SK-N-SH (cell line): ENCODE measurements at places on chromosomes 11 and 22.

GRCh38 chr11:87878373-87878825, 296.8 kb downstream of the RAB38 start:
- no peak for DNase-seq

DNA sequence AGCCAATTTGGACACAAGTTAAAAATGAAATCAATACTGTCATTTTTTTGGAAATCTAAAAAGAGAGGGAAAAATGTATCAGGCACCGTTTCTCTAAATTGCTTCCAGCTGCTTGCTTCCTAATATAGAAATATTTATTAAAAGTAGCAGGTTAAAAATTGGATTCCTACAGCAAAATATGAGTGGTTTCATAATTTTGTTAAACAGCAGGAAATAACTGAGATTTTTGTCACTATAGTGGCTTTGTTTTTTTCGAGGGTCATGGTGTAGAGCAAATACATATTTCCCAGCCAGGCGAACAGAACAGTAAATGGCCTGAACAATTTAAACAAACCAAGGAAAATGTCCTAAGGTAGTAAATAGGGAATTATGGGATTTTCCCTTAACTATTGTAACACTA, 159.7 kb downstream of the DDX10 start:
- no peak for DNase-seq

DNA sequence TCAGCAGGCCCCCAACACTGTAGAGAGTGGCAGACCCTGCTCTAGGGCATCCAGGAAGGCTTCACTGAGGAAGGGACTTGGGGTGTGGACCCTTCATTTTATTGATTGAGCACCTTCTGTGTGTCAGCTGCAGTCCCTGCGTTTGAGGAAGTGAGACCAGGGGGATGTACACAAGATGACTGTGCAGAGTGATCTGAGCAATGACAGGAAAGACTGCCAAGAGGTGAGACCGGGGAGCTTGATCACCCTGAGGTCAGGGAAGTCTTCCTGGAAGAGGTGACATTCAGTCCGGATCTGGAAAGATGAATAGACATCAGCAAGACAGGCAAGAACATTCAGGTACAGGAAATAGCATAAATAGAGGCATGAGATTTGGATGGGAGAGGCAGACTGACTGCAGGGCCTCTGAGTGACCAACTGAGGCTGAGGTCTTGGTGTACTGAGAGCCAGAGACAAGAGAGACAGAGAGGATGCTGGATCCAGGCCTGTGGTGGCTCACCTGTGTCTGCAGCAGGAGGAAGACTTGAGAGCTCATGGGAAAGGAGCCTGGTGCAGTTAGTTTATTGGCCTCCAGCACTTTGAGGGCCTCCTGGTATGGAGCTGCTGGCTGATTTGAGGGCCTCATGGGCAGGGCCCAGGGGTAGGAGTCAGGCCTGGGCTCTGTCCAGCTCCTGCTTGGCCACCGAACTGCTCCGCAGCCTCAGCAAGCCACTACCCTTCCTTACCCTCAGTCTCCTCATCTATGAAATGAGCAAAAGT, 5.2 kb downstream of the DGAT2 start:
- no peak for DNase-seq

DNA sequence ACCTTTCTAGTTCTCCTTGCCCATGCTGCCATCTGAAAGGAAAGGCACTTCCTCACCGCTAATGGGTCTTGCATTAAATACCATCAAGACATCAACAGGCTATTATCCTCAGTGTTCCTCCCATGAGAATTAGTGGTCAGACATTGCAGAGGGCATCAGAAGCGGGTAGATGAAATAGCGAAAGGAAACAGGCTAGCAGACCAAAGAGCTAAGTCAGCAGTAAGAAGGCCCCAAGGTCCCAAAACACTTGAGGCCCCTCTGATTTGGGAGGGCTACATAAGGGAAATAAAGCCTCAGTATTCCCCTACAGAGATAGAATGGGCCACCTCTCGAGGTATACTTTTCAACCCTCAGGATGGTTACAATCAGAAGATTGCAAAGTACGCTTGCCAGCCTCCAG, 12.9 kb downstream of the KCNJ11 start:
- no peak for DNase-seq

DNA sequence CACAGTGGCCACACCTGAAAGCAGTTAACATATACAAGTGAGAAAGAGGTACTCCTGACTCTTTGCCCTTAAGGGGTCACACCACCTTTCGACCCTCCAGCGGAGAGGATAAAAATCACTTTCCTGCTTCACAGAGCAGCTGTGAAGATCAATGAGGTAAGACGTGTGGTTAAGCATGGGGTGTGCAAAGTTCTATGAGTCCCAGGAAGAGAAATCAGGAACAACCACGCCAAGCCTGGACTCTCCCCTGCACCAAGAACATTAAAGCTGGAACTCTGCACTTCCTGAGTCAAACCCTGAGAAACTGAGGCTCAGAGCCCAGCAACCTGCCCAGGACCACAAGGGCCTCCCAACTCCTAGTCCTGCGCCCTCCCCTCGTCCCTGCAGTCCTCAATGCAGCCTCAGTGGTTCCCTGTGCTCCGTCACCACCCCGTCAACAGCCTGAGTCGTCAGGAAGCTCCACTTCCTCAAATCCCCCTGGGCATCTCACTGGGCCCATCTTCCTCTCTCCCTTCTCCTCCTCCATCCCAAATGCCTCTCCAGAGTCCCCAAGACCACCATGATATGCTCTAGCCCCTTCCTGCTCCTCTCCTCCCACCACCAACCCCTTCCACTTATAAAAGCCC, 17.7 kb downstream of the TNKS1BP1 start:
- no peak for DNase-seq

GRCh38 chr22:48043581-48043980, 1281.1 kb downstream of the TBC1D22A start:
- no peak for DNase-seq

GRCh38 chr11:6988506-6988905, 31.6 kb downstream of the ZNF214 start:
- DNase-seq = no peak
